ENCODE measurements at places on chromosomes 1 and 21. TPM values are rescaled to one million over a fixed set of nuclear protein-coding genes. Genes with fewer than 3 reads are reported as not detected.

Gene IGFN1
- 16.4 TPM for total RNA-seq

GRCh38 chr21:44845418-44846223 is 27.8 kb upstream of the SUMO3 start:
- DNase-seq = peak; percentile 34

Gene CDCA8
- total RNA-seq = 28.1 TPM

GRCh38 chr1:78032996-78033796 is 12.6 kb upstream of the GIPC2 start:
- no peak for DNase-seq

GRCh38 chr21:18275781-18276180 is 31.1 kb downstream of the CHODL start:
- no peak for DNase-seq

GRCh38 chr1:50419907-50420677 is 3.2 kb downstream of the DMRTA2 start:
- no peak for DNase-seq

Gene TDRD5
- total RNA-seq = 26.1 TPM

Gene RGS16
- total RNA-seq = 1.3 TPM

DNA sequence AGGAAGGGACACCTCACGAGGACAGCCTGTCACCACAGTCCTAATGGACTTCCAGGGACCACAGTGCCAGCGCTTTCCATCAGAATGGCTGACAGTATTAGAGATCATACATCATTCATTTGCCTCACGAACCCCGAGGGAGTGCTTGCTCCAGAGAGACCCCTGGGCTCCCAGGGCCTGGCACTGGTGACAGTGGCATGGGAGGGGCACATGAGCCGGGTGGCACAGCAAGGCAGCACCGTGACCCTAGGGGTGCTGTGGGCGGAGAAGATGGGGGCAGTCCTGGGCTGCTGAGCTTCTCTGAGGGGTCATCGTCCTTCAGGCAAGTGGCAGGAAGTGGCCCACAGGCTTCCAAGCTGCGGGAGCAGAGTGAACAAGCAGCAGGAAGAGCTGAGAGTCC is 16.4 kb upstream of the TSPEAR start:
- no peak for DNase-seq

- no peak for DNase-seq
These were observed 323.6 kb downstream of the MRPL39 start for GRCh38 chr21:25283720-25284119.

DNA sequence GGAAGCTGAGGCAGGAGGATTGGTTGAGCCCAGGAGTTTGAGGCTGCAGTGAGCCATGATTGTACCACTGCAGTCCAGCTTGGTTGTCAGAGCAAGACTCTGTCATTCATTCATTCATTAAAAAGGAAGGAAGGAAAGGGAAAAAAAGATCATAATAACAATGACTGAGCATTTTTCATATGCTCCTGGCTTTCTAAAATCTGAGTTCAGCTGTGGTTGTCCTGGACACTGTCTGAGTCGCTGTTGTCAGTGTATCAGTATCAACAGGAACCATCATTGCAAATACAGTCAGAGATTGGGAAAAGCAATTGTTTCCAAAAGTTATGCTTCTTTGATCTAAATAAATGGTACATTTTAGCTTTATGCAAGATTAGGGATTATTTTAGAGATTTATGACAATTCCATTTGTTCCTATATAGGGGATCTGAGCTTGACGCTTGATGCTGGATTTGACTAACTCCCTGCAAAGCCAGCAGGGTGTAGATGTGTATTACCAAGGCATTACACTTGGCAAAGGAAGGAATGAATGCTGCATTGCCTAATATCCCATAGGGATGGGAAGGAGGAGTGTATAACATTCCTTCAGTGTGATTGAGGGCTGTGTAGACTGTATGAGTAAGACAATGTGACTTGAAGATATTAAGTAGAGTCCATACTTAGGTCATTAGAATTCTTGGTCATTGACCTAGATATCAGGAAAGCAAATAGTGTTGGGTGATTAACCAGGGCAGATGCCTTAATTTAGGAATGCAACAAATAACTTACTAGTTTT is 100.2 kb downstream of the DISP1 start:
- no peak for DNase-seq

DNA sequence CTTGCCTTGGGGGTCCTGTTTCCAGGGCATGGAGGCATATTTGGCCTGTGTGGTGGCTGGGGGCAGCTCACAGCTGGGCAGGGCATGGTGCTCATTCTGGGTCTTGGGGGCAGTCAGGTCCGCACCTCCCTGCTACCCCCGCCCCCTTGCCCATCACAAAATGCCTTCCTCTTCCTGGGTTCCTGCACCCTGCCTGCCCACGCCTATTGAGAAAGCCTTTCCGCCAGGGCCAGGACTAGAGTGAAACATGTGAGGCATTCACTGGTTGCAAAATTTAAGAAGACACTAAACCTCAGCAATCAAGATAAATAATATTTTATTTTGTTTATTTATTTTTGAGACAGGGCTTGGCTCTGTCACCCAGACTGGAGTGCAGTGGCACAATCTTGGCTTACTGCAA is 19.7 kb downstream of the PTAFR start:
- no peak for DNase-seq

DNA sequence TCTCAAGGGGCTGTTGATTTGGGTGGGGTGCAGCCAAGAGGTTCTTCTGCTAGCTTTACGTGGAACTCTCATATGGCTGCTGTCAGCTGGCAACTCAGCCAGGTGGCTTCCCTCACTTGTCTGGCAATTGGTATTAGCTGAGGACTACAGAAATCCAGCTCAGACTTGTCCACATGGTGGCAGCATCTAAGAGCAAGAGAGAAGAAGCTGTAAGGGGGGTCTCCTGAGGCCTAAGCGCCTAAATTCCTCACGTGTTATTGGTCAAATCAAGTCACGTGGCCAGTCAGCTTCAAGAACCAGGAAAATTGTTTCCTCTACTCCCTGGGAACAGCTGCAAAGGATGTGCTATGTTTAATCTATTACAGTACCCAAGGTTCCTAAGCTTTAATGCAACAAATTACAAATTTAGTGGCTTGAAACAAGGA is 4.2 kb upstream of the DYRK3 start:
- peak; percentile 68 for DNase-seq

Gene XCL1
- total RNA-seq = not detected

Gene TNNT2
- 0.79 TPM for total RNA-seq

Gene FGR
- 10.2 TPM for total RNA-seq

Gene SMIM1
- 205 TPM for total RNA-seq

DNA sequence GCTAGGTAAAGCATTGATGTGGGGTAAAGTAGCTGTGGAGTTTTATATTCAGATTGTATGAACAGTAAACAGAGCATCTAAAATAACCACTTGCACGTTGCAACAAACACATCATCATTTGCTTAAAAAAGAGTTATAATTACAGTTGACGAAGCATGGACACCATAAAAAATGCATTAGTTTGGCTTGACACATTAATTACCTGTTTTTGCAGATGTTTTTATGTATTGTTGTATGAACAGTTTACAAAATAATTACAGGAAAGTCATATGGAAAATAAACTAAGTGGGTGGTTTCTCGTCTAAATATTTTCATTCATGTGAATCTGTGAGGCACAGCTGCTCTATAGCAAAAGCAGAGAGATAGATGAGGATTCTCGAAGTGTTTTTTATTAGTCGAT is 108.3 kb downstream of the RPS6KC1 start:
- no peak for DNase-seq
